ENCODE measurements at places on chromosomes 3 and 15.

DNA sequence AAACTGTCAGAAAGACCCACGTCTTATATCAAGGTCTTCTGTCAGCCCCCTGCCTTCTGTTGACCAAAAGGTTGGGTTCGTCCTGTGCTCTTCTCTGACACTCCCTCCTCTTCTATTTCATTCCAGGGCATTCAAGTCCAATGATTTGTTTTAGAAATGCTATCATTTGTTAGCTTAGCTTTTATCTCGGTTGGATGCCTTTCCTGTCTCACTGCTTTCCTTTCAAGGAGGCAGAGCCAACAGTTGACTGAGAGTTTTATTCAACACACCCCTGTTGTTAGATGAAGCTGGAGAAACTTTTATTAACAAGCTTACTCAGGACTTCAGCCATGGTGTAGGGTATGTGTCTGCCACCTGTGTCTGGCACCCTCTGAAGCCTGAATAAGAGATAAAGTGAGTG is 112.0 kb upstream of the SLC7A14 start:
- DNase-seq: no peak

DNA sequence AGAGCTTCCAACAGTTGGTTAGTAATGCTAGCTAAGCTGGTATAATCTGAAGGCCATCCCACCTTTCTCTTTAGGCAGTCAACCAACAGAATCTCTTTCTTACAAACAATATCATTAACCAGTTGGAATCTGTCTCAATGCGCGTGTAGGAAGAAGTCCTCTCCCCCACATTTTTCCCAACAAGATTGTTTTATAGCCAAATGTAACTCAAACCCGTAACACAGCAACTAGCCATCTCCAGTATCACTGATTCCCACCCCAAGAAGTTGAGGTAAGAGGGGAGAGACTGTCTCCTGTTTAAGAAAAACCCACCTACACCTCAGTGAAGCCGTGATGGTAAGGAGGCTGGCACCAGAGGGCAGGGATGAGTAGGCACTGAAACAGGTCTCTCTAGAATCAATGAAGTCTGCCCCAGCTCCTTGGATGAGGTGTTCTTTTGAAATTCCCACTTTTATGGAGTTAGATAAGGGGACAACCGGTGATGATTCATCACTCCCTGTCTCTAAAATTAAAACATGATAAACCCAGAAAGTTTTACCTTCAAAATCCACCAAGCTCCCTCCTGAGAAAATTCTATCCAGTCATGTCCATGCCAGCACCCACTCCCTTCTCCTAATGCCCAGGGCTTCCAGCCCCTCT is 30.9 kb downstream of the CDC25A start:
- DNase-seq: no peak

DNA sequence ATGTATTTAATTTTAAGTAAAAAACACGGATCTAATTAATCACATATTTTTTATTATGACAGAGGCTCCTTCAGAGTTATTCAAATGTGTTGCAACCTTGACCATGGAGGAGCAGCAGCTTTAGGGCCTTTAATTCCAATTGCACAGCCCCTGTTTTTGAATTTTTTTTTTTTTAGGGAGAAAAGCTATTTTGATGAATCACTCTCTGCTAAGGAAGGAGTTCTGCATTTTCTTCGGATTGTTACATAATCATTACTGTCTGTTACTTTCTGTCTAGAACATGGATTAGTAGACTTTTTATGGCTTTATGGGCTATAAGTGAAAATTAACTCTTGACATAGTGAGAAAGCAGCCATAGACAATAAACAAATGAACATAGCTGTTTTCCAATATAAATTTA is 90.8 kb downstream of the MCTP2 start:
- DNase-seq: no peak

- DNase-seq: no peak
Observed at GRCh38 chr3:136730595-136731273, 21.4 kb downstream of the STAG1 start.

DNA sequence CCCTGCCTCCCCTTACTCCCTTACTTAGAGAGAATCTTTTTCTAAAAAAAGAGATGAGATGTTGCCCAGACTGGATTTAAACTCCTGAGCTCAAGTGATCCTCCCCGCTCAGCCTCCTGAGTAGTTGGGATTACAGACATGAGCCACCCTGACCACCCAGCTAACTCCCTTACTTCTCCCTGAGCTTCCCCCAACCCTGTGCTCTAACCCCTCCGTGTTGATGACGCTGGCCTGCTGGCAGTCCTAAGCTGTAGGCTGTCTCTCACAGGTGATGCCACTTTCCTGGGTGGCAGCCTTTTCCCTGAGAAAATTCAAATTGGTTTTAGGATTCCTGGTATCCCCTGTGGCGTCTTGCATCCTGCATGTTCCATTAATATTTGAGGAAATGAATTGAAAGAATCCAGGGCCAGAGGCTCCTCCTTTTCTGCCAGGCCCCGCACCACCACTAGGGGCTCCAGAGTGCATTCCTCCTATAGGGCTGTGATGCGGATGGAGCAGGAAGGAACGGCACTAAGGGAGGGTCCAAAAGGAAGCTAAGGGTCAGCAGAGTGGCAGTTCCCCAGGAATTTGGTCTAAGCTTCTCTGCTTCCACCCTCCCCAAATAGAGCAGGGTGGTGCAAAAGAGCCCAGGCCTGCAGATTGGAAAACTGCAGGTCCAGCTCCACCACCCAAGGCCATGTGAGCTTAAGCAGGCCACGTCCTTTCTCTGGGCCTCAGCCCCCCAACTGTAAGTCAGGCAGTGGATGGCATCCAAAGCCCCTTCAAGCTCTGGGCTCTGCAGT is 101.1 kb downstream of the DAPK2 start:
- DNase-seq: peak; percentile 76

Data from neural crest cell (in vitro differentiated cells).